ENCODE measurements at places on chromosomes 2 and 18.

DNA sequence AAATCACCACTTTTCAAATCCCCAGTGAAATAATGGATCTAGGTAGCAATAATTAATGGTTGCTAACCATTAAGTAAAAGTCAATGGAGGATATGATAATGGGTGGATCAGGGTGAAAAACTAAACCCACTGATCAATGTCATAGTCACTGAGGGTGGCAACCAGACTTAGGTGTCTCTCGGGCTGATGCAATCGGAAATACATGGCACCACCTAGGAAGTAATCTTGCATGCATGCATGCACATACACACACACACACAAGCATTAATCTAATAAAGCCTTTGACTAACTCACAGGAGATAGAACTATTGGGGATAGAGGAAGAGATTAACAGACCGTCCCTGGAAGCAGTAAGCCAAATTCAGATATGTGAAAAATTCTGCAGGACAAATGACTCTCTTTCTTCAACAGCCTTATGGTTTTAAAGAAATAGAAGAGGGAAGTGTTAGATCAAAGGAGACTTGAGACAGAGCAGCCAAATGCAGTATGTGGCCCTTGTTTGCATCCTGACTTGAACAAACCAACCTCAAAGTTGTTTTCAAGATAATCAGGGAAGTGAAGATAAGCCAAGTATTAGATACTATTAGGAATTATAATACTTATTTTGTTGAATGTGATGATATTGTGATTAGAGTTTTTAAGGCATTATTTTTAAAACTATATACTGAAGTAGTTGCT lies 186.0 kb upstream of the RMP24 start:
- no peak for DNase-seq

DNA sequence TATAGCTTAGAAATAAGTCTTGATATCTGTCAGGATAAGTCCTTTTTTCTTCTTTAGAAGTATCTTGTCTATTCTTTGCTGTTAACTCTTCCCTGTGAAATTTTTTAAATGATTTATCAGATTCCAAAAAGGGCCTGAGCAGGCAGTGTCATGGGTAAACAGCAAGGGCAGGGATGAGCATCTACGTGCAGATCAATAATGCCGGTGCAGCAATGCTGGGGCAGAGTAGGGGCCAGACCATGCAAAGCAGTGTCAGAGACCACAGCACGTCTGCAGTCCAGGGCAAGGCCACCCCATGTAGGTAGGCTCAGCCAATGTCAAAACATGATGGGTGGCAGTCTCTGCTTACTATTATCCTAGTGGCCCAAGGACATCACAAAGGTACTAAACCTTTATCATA lies 182.2 kb downstream of the TMEM247 start:
- no peak for DNase-seq

- no peak for DNase-seq
Observed at GRCh38 chr2:109407276-109408042, 206.3 kb downstream of the SEPTIN10 start.

- DNase-seq: no peak
Observed at GRCh38 chr18:68177807-68178702, 536.9 kb downstream of the TMX3 start.

- DNase-seq: no peak
Observed at GRCh38 chr2:97796465-97797126, 83.2 kb downstream of the ZAP70 start.

- no peak for DNase-seq
Observed at GRCh38 chr2:210954386-210954907, 398.0 kb downstream of the CPS1 start.

Data from coronary artery (tissue), 2 donors.